IgD-negative memory B cell (primary cell): ENCODE measurements at places on chromosomes 1 and 21. TPM values are rescaled to one million over a fixed set of nuclear protein-coding genes. Genes with fewer than 3 reads are reported as not detected.

The CD164L2 gene
- not detected for polyA plus RNA-seq

The AUNIP gene
- polyA plus RNA-seq = not detected

The RAB25 gene
- 2.9 TPM for polyA plus RNA-seq

The TPTE gene
- not detected for polyA plus RNA-seq

The HSD3B2 gene
- polyA plus RNA-seq = not detected

The OR2L3 gene
- not detected for polyA plus RNA-seq

The DIRAS3 gene
- not detected for polyA plus RNA-seq

The ODR4 gene
- polyA plus RNA-seq = 6.5 TPM

The CLCA4 gene
- 0.16 TPM for polyA plus RNA-seq

The DYNLT4 gene
- polyA plus RNA-seq = not detected

The TSACC gene
- 2.5 TPM for polyA plus RNA-seq

The CACHD1 gene
- polyA plus RNA-seq = 0.08 TPM

The ERG gene
- polyA plus RNA-seq = not detected

The SERPINC1 gene
- not detected for polyA plus RNA-seq
